ENCODE measurements at places on chromosomes 2 and 18.

- DNase-seq = no peak
Measured at GRCh38 chr2:134138115-134138514, 115.8 kb upstream of the MGAT5 start.

- DNase-seq = no peak
Measured at GRCh38 chr18:79335833-79336360, 59.8 kb upstream of the NFATC1 start.

- DNase-seq = no peak
Measured at GRCh38 chr2:125108251-125108650, 1083.2 kb downstream of the CNTNAP5 start.

- peak; percentile 45 for DNase-seq
Measured at GRCh38 chr2:62313449-62314227, 117.7 kb downstream of the B3GNT2 start.

DNA sequence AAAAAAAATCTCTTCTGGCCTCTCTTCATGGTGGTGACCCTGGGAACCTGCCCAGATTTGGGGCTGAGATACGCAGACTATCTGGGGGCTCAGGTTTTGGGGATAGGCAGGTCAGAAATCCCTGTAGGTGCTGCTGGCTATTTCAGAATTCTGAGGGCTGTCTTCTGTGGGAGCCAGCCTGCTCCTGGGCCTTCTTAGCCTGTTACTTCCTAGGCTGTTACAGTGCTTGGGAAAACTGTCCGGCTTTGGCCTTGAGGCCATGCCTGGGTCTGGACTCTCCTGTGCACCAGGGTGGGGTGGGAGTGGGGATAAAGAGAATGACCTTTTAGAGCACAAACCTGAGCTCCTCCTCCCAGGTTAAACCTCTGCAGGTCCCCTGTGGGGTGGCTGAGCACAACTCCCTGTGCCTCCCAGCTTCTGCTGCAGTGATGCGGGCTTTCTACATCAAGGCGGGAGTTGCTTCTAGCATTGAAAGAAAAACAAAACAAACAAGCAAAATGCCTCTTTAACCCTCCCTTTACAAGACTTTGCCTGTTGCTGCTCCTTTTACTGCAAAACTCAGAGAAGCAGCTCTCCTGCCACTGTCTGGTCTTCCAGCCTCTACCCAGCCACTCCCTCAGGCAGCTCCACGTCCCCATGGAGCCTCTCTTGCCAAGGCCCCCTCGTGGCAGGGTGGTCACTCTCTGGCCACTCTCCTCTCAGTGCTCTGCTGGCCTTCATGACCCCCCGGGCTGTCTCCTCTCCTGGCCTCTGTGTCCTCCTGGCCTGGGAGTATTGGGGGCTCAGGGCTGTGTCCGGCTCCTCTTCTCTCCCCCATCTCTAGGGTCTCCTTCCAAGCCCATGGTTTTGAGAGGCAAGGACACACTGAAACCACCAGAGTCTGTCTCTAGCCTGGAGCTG is 293.0 kb upstream of the HS6ST1 start:
- DNase-seq = no peak

GRCh38 chr2:172374318-172375240 is 52.8 kb upstream of the ITGA6 start:
- DNase-seq = no peak

DNA sequence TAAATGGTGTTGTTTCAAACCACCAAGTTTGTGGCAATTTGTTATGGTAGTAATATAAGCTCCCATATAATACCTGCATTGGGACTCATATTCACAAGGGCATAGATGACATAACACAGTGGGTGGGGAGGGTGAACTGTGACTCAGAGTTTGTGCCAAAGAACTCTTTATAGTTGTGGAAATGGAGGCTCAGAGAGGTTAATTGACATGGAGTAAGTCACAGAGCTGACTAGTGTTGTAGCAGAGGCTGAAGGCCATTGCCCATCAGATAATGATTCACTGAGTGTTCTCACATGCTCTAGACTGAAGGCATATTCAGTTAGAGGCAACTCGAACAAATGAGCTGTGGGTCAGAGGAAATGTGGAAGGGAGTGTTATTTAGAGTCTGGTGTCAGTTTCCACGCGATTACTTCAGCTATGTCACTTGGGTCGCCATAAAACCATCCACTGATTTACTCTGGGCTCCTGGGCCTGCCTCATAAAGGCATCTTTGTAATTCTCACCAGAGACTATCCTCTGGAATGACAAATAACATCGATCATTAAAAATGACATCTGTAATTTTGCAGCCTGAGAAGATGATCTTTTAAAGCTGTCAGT is 264.7 kb downstream of the CCDC85A start:
- DNase-seq = no peak

GRCh38 chr2:160878618-160879017 is 281.6 kb upstream of the TANK start:
- no peak for DNase-seq

- DNase-seq = no peak
Measured at GRCh38 chr2:42180300-42180699, 11.1 kb downstream of the EML4 start.

- no peak for DNase-seq
Measured at GRCh38 chr2:147649998-147650397, 194.8 kb upstream of the ACVR2A start.

- DNase-seq = no peak
Measured at GRCh38 chr18:48022021-48022420, 91.6 kb upstream of the SMAD2 start.

DNA sequence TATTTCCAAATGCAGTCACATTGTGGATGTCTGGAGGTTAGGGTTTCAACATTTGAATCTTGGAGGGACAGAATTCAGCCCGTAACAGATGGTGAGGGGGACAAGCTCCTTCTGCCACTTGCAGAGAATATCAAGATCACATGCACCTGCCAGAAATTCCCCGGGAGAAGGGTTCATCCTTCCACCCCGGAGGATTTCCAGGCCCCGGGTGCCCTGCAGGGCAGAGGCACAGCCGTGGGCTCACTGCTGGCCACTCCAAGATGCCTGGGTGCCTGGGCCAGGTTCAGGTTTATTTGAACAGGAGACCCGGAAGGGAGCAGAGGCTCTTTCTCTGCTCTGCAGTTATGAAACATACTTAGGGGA is 38.2 kb upstream of the MGAT4A start:
- DNase-seq = no peak

DNA sequence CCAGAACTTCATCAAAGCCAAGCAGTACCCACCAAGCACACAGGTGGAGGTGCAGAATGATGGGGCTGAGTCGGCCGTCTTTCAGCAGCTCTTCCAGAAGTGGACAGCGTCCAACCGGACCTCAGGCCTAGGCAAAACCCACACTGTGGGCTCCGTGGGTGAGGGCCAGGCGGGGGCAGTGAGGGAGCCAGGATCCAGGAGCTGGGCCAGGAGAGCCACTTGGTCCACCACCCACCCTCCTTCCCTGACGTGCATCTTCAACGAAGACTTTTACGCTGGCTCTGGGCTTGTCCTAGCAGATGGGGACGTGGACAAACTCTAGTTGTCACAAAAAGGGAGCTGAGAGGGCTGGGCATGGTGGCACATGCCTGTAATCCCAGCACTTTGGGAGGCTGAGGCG is 11.8 kb downstream of the VIL1 start:
- DNase-seq = no peak

GRCh38 chr2:240396623-240397541 is 38.6 kb upstream of the GPC1 start:
- no peak for DNase-seq

DNA sequence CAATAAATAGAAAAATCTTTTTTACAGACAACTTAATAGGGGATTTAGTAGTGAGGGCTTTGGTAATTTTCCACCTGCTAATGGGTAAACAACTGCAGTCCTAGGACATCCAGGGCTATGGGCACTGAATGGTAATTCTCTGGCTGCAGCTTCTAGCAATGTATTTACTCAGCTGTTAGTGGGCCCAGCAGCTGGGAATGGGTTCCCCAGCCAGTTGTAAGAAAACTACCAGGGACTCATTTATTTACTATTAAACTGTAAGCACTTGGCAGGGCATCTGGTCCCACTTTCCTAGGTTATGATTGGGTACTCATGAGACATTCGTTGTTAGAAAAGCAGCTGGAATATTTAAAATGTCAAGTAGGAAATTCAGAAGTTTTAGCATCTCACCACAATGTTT is 363.8 kb upstream of the TRIB2 start:
- no peak for DNase-seq

DNA sequence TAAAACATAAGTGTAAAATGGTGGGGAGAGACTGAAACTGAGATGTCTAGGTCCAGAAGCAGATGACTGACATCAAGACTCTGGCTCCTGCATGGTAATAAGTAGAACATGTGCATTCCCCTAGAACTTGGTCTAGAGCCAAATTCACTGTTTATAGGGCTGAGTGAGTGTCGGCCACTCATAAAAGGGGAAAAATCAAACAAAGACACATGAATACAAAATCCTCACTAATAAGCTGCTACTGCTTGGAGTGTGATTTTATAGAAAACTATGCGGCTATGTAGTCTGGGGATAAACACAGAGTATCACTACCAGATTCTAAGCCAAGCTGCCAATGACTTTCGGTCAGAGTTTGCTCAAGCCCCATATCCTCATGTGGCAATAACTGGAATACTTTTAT is 1080.8 kb upstream of the DDX18 start:
- no peak for DNase-seq

DNA sequence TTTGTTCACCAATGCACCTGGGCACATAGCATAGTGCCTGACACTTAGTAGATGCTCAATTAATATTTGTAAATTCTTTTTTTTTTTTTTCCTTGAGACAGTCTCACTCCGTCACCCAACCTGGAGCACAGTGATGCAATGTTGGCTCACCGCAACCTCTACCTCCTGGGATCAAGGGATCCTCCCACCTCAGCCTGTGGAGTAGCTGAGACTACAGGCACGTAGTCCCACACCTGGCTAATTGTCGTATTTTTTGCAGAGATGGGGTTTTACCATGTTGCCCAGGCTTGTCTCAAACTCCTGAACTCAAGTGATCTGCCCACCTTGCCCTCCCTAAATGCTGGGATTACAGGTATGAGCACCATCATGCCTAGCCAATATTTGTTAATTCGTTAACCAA is 23.2 kb upstream of the LPIN2 start:
- DNase-seq = no peak

- no peak for DNase-seq
Measured at GRCh38 chr2:230327418-230328154, 593 bp downstream of the SP140L start.

GRCh38 chr2:216540920-216541319 is 42.3 kb downstream of the RPL37A start:
- DNase-seq = no peak

DNA sequence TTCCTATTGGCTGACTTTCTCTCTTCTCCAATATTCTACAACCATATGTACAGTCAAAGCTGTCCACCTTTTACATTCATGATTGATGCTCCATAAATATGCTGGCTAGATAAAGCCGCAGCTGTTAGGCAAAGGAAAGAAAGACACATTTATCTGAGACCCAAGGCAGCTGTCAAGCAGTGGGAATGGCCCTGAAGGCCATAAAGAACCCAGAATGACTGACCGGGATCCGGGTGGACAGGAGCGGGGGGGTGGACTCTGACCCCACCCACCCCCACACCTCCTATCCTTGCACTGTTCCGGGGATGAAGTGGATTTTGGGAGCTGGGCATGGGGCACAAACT is 116.4 kb downstream of the RTP5 start:
- DNase-seq = no peak

- no peak for DNase-seq
Measured at GRCh38 chr2:162327134-162327769, 8.8 kb upstream of the IFIH1 start.

DNA sequence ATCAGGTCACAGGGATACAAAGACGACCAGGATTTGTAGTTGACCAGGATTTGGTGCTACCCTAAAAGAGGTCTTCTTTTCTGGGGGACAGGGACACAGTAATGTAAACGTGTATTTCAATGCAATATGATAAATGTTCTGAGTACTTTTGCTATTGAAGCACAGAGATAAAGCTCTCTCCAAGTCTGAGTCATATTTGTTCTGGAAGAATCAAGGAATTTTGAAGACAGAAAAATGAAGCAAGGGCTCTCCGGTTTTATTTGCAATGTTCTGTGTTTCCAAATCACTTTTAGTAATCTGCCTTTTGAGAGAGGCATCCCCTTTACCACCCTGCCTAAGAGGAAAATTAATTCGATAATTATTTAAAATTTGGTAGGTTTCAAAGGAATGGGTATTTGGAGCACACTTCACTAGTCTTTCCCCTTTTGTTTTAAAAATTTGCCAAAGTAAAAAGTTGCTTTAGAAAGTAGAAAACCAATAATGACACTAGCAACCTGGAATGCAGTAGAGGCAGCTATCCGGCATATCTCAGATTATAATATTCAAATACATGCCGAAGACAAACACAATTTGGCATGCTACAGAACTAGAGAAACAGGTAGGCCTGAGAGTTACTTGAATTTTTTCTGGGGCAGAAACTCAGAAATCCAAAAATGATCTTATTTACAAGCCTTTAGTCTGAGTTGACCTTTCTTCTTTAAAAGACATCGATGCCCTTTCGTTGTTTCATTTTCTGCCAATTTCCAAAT is 82.7 kb downstream of the MREG start:
- no peak for DNase-seq

DNA sequence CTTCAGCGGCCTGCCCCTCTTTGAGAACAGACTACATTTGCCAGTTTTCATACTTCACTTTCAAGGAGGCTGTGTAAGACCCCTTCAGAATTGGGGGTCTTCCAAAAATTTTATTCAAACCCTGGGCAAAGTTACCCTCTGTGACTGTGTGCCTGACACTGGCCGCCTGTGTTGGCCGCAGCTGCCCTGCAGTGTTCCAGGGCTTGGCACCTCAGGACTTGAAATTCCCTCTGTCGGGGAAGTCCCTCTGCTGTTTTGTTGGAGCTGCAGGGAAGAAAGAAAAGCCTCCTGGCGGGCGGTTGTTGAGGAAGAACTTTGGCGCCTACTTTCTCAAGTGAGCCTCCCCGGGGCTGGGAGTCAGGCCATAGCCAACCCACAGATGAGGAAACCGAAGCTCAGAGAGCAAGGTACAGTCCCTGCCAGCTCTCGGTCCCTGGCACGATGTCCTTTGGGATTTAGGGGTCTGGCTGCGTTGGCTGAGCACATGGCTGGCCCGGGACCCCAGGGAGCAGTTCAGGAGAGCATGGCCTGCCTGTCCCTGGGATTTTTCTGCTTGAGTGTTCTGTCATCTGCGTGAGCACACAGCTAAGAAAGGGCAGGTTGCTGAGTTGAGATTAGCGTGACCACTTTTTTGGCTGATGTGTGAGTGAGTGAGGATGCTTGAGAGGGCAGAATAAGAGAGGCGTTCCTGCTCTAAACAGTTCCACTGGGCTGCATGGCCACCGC is 17.9 kb upstream of the ASB1 start:
- DNase-seq = no peak

DNA sequence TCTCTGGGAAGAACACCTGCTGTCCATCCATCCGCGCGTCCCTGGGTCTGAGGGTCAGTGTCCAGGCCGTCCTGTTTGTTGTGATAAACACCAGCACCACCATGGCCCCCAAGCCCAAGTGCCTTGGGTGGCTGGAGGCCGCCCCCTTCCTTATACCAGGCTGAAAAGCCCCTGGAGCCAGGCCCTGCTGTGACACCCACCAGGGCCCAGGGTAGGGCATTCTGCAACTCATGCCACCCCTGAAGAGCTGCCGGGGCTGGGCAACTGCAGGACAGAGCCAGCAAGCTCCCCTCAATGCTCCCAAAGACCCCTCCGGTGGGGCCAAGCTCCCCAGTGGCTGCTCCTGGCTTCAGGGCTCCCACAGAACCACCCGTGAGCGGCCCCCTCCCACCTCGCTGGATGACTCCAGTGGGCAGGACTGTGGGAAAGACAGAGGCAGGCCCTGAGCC is 31.9 kb upstream of the SNED1 start:
- no peak for DNase-seq

Data from T-helper 1 cell (primary cell).